ENCODE measurements at places on chromosomes 11 and 22. TPM values are rescaled to one million over a fixed set of nuclear protein-coding genes. Genes with fewer than 3 reads are reported as not detected.

Gene USP47
- total RNA-seq, result 24.3 TPM

Gene MYBPC3
- total RNA-seq, result not detected

Gene MMP11
- 4.9 TPM for total RNA-seq

GRCh38 chr11:44571871-44572270 is 6.4 kb downstream of the CD82 start:
- H3K27me3 ChIP-seq, result no peaks in the 10 kb centered on the region
- H3K27ac ChIP-seq, result no peak overlapping the region
- no peak for DNase-seq
- no peaks in the 10 kb centered on the region for H3K4me1 ChIP-seq
- no peaks in the 10 kb centered on the region for H3K36me3 ChIP-seq

DNA sequence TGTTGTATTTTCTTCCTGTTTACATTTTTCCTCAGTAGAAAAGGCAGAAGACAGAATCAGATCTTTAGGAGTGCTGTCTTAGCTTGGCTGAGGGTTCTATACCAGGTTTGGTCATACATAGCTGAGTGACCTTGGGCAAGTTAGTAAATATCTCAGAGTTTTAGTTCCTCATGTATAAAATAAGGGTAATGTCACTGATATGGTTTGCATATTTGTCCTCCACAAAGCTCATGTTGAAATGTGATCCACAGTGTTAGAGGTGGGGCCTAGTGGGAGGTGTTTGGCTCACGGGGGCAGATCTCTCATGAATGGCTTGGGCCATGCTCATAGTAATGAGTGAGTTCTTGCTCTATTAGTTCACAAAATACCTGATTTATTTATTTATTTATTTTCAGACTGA is 7.5 kb upstream of the HTR3A start:
- no peaks in the 10 kb centered on the region for H3K36me3 ChIP-seq
- no peak for DNase-seq
- H3K27ac ChIP-seq, result no peak overlapping the region
- no peaks in the 10 kb centered on the region for H3K4me1 ChIP-seq

- no peaks in the 10 kb centered on the region for H3K27me3 ChIP-seq
- no peak overlapping the region for H3K4me3 ChIP-seq
- H3K4me1 ChIP-seq, result no peaks in the 10 kb centered on the region
- peaks cover 20% of the 10 kb centered on the region for H3K36me3 ChIP-seq
Observed at GRCh38 chr22:33519071-33519973, 401.0 kb downstream of the LARGE1 start.

Gene TRPC6
- 12.5 TPM for total RNA-seq

DNA sequence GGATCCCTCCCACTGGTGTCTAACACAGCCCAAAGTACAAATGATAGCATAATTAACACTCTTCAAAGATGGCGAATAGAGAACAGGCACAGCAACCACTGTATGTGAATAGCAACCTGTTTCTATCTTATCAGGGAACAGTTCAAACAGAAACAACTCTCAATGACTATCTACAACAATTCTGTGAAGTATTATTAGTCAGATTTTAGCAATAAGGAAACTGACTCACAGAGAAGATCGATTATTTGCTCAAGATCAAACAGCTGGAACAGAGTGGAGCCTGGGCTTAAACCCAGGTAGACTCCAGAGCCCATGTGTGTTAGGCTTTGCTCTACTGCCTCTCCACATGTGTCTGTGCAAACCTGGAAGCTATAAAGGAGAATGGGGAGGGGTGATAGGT is 88.7 kb downstream of the C11orf58 start:
- no peak overlapping the region for H3K27ac ChIP-seq
- H3K36me3 ChIP-seq, result no peaks in the 10 kb centered on the region
- no peaks in the 10 kb centered on the region for H3K4me1 ChIP-seq
- no peak overlapping the region for H3K4me3 ChIP-seq

Gene SERHL2
- 2.7 TPM for total RNA-seq
